Stimulated activated CD8-positive, alpha-beta memory T cell treated with anti-CD3 and anti-CD28 coated beads, Interleukin-4, amount 100 ng/mL, for 1 hour (primary cell): ENCODE measurements at places on chromosomes 7 and 10.

- no peak for DNase-seq
Measured at GRCh38 chr10:15341502-15342128, 29.5 kb downstream of the FAM171A1 start.

GRCh38 chr7:123060446-123060845 lies 64.9 kb upstream of the TAS2R16 start:
- no peak for DNase-seq

- DNase-seq = no peak
Measured at GRCh38 chr7:66099232-66099550, 15.5 kb upstream of the CRCP start.

GRCh38 chr10:113001599-113002448 lies 51.8 kb downstream of the TCF7L2 start:
- no peak for DNase-seq

DNA sequence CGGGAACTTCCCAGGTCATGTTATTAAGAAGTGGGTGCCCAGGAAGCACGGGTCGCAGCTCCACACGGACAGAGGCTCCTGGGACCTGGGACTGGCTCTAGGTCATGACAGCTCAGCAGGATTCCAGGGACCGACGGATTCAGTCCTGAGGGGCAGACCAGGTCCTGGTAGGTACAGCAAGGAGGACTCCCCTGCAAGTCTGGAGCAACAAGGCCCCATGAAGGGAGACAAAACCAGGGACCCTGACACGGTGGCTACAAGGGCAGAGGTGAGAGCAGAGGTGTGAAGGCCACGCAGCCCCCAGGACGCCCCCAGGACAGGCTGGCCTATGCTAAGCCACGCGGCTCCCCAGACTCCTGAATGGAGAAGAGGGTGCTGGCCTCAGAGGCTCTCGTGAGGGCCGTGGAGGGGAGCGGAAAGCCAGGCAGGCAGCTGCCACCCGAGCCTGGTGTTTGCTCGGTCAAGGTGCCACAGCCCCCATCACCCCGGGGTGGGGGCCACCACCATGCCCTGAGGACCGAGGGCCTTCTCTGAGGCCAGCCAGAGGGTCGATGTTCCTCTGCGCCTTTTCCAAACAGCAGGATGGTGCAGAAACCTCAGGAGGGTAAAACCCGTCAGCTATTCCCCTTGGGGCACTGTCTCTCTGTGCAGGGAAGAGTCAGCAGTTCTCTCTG lies 348.9 kb downstream of the PTPRN2 start:
- no peak for DNase-seq

GRCh38 chr7:139658908-139659675 lies 118.7 kb downstream of the HIPK2 start:
- no peak for DNase-seq

- no peak for DNase-seq
Measured at GRCh38 chr7:41220266-41220665, 482.6 kb downstream of the INHBA start.

GRCh38 chr10:124996127-124996853 lies 54.4 kb downstream of the ZRANB1 start:
- DNase-seq = no peak

DNA sequence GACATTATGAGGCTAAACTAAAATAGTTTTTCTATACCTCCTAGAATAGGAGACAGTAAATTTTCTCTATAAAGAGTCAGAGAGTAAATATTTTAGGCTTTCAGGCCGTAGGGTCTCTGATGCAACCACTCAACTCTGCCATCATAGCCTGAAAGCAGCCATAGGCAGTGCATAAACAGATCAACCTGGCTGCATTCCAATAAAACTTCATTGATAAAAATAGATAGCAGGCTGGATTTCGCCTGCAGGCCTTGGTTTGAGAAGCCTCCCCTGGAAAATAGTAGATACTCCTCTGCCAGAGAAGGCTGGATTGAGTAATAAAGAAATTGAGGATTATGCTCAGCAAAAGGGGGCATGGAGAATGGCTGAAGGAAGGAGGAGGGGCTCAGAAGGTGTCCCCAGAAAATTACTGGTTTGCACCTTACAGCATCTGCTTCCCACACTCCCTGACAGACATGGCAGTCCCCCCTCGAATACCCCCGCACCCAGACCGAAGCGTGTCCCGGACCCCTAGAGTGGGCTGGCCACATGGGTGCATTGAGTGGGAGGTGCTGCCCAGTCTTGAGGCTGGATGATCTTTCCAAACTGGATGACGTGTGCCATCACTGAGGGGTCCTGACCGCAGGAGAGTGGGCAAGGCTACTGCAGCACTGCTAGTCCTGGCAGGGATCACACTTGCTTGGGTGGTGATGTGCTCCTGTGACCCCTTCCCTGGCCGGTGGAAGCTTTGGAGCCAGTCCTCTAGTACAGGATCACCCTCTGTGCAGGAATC lies 126.6 kb downstream of the PTPN20 start:
- DNase-seq = no peak

DNA sequence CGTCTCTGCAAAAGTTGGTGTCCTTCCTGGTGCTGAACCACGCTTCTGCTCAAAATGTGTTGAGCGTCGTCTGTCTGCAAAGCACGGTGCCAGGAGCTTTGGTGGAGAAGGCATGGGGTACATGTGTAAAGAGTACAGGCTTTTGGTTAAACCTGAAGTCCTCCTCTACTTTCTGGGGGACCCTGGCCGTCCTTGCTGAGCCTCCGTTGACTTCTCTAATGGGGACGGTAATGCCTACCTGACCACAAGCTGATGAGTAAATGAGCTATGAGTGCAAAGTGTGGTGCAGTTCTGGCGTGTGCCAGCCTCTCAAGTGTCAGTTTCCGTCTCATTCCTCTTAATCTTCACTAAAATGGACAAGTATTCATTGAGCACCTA lies 527 bp upstream of the HERPUD2 start:
- DNase-seq = no peak

DNA sequence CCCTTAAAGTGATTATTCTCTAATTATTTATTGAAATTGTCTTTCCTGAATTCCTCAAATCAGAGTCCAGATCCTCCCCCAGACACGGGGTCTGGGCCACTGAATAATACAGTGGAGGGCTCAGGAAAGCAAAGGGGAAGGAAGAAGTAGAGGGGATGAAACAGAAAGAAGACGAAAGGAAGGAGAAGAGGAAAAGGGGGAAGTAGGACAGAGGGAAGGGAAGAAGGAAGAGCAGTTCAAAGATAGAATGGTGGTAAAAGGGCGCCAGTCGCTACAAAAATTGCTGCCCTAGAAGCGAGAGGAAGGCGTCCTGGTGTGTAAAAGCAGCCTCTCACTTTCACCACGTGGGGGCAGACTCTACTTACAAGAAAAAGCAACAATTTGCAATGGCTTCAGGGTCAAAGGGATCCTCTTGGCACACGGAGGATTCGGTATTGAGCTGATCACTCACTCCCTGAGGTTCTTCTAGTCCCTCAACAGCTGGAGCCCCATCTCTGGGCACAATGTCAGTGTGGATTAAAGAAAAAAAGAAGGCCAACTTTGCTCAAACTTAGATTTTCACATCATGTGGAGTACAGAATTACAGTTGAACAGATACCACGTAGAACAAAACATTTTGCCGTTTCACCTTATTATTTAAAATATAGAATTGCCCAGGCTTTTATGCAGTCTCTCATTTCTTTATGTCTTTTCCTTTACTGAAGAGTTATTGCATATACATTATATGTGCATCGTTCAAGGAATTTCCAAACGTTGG lies 31.4 kb upstream of the NPVF start:
- peak; percentile 18 for DNase-seq

DNA sequence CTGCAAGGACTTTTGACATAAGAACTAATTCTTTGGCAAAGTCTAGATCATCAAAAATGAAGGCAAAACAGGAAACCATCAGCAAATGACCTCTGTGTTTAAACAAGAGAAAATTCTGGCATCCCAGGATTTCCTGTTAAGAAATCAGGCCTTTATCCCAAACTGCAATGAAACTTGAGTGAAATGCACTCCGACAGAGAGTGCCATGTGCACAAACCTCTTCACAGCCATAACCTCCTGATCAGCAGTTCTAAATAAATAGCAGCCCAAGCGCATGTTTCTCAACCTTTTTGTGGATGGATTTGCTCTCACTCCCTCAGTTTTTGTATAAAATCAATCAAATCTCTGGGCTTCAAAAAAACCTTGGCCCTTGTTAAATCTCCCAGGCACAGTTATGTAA lies 107.7 kb upstream of the EEPD1 start:
- DNase-seq = no peak
